ENCODE measurements at places on chromosomes 2 and 18.

- DNase-seq = no peak
Observed at GRCh38 chr2:11286323-11286722, 58.1 kb downstream of the ROCK2 start.

DNA sequence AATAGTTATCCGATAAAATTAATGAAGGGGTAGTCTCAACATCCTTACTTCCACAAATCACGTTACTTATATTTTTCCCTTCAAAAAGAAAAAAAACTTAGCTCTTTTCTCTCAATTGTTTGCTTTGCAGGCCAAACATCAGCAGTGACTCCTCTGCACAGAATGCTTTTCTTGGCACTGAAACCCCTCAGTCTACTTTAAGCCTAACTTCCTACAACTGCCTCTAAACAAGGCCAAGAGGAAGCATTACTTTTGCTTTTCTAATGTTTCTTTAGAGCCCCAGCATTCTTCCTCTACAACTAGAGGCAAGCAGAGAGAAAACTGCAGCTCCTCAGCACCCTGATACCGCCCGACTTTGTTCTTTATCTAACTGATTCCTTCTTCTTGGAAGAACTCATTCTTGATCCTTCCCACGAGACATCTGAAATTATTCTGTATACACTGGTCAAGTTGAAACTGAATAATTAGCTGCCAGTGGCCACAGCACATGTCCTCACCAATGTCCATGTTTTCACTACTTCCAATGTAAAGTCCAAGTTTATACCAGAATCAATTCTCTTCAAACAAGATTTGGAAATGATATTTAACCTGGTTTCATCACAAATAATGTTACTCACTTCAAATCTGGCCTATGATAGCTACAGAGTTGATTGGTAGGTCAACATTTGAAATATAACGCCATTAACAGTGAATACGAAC lies 55.3 kb downstream of the DTNB start:
- DNase-seq = no peak

DNA sequence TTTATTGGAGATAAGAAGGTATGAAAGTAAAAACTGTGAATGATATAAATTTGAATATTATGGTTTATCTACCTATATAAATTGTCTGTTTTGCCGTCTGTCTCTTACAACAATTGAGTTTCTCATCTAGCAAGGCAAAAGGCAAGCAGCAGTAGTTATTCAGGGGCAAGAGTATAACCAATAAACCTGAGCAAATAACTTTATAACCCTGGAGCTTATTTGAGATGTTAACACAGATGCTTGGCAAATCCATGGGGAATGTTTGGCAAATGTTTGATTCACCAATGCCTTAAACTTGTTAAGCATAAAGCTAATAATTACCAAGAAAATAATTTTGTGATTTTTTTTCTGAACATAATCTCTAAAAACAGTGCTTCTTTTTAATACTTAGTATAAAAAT lies 9.9 kb upstream of the EPHA4 start:
- no peak for DNase-seq

- DNase-seq = no peak
Observed at GRCh38 chr18:57523171-57523956, 63.1 kb downstream of the FECH start.

DNA sequence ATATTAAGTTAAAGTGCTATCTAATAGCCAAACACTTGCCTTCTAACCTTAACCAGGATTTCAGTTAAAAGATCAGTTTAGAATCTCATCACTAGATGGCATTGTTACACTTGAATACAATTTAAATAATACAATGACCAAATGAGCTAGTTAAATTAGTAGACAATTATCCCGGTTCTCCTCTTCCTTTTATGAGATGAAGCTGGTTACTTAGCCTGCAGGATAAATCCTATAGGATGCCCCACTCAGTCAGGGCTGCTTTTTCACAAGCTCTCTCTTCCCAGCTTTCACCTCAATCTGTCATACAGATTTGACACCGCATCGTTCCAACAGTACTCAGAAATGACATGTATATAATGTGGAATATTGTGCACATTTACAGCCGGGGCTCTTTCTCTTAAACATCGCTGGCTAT lies 678.8 kb downstream of the KCNJ3 start:
- no peak for DNase-seq

DNA sequence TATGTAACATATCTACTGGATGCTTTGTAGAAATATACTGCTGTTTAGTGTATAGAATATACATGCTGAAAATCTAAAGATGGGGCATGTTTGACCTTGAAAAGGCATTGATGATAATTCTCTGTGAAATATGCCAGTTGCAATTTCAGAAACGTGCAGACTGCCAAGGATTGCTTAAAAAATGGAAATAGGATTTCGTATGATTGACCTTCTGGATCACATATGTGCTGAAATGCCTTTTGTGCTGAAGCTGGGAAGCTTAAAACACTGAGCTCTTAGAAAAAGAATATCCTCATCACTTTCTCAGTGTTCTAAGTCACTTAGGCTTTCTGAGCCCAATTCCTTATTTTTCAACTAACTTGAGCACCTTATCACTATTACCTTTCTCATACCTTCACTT lies 14.3 kb downstream of the NYAP2 start:
- DNase-seq = no peak

DNA sequence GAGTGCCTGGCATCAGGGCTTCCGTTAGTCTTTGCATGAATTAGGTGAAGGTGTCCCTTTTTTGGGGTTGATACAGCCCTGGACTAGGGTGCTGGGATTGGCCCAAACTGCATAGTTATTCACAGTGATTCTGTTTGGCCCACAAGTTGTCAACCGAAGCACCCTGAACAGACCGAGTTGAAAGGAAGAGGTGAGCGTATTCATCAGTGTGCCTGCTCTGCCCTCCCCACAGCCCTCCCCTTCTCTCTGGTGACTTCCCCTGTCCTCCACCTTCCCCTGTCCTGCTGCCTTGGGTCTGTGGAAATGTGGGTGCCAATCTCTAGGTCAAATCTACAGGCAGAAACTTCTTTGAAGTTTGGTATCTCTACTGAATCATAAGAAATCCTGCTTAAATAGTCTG lies 330.5 kb downstream of the DYSF start:
- no peak for DNase-seq

GRCh38 chr2:20444101-20444992 lies 2.5 kb upstream of the RHOB start:
- DNase-seq = no peak

- no peak for DNase-seq
Observed at GRCh38 chr2:218607436-218608115, at the start of gene PLCD4. Gene PLCD4 (plus strand): TSS chr2:218607899. CDS start chr2:218615740, 7,841 bp downstream.

GRCh38 chr2:41930807-41931566 lies 116.8 kb upstream of the PKDCC start:
- DNase-seq = no peak
